NCI-H460 (cell line): ENCODE measurements at places on chromosomes 2 and 18.

- no peak for DNase-seq
Measured at GRCh38 chr18:69725009-69725408, 222.7 kb downstream of the CD226 start.

DNA sequence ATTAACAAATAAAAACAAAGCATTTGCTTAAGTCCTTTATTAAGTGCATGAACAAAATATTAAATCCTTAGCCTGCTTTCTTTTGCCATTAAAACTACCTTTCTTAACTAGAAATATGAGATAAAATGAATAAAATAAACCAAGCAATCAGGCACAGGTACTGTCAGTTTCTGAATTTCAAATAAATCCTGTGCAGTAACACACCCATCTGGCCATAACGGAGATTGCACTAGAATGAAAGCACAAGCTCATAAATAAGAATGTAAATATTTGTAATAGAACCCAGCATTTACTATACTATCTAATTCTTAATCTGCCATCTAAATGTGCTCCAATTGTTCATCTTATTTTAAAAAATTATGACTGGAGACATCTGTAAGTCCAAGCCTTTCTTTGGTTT lies 31.9 kb downstream of the PRKRA start:
- DNase-seq = no peak

DNA sequence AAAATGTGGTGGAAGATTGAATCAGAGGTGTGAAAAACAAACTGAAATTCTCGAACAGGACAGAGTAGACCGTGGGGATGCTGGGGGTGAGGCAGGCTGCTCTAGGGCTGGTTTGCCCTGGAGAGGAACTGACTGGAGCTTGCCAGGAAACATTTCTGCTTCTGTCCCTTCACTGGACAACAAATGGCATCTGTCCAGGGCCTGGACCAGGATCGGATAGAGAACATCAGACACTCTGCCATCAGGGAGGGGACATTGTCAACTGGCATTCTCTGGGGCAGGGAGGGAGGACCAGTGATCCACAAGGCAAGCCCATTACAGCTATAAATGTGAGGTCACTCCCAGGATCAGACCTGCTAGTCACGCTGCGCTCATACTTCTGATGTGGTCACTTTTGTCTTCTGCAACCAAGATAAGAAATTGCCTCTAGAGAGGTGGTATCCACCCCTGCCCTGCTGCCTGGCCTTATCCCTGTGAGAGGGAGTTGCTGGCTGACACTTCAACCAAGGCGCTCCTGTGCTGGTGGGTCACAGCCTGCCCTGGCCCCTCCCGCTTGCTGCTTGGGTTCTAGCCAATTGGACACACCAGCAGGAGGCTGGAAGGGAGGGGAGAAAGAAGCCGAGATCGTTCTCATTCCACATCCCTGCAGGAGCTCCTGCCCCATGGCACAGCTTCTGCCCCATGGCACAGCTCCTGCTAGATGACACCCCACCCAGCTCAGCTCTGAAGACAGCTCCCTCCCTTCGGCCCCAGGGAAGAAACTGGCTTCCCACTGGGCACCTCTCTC lies 8.7 kb downstream of the NPPC start:
- DNase-seq = no peak

DNA sequence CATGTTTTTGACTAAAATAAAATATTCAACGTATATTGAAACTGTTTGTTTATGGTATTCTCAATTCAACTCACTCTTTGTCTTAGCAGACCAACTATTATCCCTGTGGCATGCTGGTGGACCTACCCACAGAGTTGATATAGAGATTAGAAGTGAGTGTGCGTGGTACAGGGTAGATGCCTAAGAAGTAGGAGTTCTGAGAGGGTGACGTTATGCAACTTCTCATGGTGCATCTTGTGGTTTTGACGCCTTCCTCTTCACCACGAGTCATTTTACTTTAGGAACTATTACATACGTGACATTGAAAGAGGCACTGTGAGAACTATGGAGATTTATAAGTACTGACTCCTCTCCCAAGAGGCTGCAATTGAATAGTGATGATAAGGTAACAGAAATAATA lies 26.6 kb upstream of the NAPG start:
- DNase-seq = no peak
